Lung (tissue), 17 donors: ENCODE measurements at places on chromosomes 2 and 18.

DNA sequence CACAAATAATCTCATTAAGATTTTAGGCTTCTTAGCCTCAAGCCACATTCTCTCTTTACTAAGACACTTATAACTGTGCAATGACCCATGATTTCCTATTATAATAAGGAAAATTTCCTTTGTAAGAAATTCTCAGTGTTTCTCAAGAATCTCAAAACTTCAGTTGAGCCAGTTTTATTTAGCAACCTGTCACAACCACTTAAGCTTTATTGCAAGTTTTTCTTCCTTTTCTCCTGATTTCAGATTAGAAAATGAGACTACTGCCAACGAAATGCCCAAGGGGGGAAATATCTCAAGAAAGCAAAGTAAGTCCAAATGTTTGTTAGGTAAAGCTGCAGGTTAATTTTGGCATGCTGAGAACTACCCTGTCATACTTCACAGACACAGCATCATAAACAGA lies 178.5 kb downstream of the THADA start:
- no peak overlapping the region for H3K4me3 ChIP-seq
- DNase-seq = no peak
- no peaks in the 10 kb centered on the region for H3K27me3 ChIP-seq
- no peaks in the 10 kb centered on the region for H3K36me3 ChIP-seq
- H3K27ac ChIP-seq = no peak overlapping the region

DNA sequence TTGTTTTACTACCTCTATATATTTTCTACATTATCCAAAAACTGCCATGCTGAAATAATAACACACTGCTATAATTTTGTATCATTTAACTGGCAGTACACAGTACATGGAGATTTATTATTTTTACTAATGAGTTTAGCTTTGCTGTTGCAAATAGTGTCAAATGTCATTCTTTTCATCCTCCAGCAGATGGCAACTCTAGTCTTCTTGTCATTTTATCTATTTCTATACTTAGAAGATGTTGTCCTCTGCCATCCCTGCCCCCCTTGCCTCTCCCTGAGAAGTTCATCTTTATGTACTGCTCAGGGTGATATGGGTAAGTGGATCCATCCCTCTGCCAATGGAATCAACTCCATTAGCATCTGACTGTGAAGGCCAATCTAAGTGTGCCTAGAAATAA lies 21.7 kb upstream of the LRRTM1 start:
- H3K4me1 ChIP-seq = peaks cover 14% of the 10 kb centered on the region
- peaks cover 13% of the 10 kb centered on the region for H3K27me3 ChIP-seq
- no peak for DNase-seq
- no peaks in the 10 kb centered on the region for H3K36me3 ChIP-seq

DNA sequence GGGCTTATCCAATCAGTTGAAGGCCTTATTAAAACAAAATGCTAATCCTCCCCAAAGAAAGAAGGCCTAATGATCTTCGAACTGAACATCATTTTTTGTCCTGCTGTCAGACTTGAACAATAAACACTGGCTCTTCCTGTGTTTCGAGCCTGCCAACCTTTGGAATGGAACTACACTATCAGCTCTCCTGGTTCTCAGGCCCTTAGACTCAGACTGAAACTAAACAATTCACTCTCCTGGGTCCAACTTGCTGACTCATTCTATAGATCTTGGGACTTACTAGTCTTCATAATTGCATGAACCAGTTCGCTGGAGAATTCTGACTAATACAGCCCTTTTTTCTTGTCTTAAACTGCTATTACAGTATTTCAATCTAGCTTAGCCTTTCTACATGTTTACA lies 235.2 kb downstream of the LNPK start:
- no peaks in the 10 kb centered on the region for H3K27me3 ChIP-seq
- no peak overlapping the region for H3K4me3 ChIP-seq
- H3K27ac ChIP-seq = no peak overlapping the region

DNA sequence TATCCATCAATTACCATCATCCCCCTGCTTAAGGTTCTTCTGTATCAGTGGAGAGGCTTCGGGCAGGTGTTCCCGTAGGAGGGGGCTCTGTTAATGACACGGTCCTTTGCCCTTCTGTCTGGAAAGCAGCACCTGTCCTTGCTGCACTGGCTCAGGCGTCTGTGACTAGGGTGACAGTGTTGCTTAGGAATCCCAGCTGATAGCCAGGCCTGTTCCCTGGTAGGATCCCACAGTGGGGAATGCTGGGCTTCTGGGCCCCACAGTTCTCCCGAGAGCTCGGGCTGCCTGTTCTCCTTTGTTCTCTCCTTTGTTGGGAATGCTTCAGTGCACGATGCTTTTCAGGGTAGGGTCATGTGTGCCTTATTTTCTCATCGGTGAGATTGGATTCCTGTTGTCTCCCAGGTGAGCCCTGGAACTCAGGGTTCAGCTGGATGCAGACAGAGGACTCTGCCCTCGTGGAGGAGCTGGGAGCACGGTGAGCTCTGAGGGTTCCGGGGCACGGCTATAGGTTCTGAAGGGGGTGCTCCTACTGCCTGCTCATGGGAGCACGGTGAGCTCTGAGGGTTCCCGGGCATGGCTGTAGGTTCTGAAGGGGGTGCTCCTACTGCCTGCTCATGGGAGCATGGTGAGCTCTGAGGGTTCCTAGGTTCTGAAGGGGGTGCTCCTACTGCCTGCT lies 9.6 kb downstream of the SNTG2 start:
- no peaks in the 10 kb centered on the region for H3K27me3 ChIP-seq
- no peak for DNase-seq
- H3K4me1 ChIP-seq = no peaks in the 10 kb centered on the region

- peaks cover 56% of the 10 kb centered on the region for H3K4me1 ChIP-seq
- no peak overlapping the region for H3K4me3 ChIP-seq
- H3K27ac ChIP-seq = no peak overlapping the region
- no peak for DNase-seq
These were observed 43.2 kb downstream of the LDLRAD4 start for GRCh38 chr18:13261661-13262357.

GRCh38 chr2:191352536-191352935 lies 107.3 kb downstream of the MYO1B start:
- no peaks in the 10 kb centered on the region for H3K4me1 ChIP-seq
- DNase-seq = no peak
- no peak overlapping the region for H3K4me3 ChIP-seq
- H3K27me3 ChIP-seq = no peaks in the 10 kb centered on the region
- H3K27ac ChIP-seq = no peak overlapping the region
- H3K36me3 ChIP-seq = peaks cover 2% of the 10 kb centered on the region

GRCh38 chr18:58209326-58209725 lies 165.3 kb downstream of the NEDD4L start:
- no peak for DNase-seq
- no peak overlapping the region for H3K4me3 ChIP-seq
- H3K4me1 ChIP-seq = peaks cover 30% of the 10 kb centered on the region
- H3K27me3 ChIP-seq = no peaks in the 10 kb centered on the region

DNA sequence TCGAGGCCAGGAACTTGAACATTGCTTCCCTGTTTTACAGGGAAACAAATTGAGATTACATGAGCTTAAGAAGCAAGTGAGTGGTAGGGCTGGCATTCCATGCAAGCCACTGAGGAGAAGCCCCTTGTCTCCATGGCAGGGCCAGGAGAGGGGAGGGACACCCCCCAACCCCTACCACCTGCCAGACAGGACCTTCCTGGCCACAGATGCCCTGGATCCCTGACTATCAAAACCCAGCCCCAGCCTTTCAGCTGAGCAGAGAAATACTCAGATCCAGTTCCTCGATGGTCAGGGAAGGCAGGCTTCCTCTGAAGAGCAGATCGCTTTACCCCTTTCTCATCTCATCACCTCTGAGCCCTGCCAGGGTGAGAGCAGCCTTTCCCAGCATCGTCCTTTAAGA lies 53.8 kb upstream of the ALPP start:
- H3K36me3 ChIP-seq = no peaks in the 10 kb centered on the region
- no peaks in the 10 kb centered on the region for H3K27me3 ChIP-seq
- H3K4me3 ChIP-seq = no peak overlapping the region

DNA sequence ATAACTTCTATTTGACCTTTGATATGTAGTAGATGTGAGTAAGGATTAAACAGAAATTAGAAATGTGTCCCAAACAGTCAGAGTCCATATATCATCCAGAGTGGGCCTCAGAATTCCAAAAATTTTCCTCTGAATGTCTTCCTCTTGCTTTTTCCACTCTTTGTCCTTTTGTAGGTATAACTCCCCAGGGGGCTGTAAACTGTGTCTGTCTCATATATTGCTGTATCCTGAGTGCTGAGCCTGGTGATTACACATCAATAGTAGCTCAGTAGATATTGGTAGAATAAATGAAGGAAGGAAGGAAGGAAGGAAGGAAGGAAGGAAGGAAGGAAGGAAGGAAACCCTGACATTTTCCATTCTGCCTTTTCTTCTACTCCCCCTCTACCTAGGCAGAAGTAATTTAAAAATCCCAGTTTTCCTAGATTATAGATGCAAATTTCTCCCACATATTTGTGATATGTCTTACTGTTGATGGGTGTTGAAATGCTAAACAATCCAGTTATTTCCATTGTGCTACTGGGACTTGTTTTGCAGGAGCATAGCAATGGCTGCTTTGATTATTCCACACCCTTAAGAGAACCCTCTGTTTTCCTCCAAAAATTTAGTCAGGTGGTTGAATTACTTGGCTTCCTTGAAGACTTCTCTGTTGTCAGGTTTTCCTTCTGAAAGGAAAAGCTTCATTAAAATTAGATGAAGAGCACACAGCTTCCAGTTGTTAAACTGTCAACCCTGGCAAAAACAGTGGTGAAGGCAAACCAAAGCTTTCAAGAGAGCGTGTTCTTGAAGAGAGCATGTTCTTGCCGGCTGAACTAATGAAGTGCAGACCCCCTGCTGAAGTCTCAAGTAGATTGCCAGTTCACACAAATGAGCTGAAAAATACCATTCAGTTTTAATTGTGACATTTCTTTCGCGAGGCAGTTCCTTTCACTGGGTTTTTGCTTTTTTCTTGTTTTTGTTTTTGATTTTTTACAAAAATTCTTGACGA lies 147.8 kb downstream of the KCNE4 start:
- H3K27me3 ChIP-seq = no peaks in the 10 kb centered on the region
- H3K27ac ChIP-seq = no peak overlapping the region
- no peaks in the 10 kb centered on the region for H3K36me3 ChIP-seq

DNA sequence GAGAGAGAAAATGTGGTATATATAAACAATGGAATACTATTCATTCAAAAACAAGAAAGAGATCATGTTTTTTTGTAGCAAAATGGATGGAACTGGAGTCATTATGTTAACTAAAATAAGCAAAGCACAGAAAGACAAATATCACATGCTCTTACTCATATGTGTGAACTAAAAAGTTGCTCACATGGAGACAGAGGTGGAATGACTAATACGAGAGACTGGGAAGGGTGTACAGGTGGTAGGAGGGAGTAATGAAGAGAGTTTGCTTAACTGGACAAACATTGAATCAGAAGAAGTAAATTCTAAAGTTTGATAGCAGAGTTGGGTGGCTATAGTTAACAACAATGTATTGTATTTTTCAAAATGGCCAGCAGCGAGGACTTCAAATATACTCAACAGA lies 1080.7 kb upstream of the CHAC2 start:
- no peaks in the 10 kb centered on the region for H3K4me1 ChIP-seq
- H3K27me3 ChIP-seq = no peaks in the 10 kb centered on the region

DNA sequence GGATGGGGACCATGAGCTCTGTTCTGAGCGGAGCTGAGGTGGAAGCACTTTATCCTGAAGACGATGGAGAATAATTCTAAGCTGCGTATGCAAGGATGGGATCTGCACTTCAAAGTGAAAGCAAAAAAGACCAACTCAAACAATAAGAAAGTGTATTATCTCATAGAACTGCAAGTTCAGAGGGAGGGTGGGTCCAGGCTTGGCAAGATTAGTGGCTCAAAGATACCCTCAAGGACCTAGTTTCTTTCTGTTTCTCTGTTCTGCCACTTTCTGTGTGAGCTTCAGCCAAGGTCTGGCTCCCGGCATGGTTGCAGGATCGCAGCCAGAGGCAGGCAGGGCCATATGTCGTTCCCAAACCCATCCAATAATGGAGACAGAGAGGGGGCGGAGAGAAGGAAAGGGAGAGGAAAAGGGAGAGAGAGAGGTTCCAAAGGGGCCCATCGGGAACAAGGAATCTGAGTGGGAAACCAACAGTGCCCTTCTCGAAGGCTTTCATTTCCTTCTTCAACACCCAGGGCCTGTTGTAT lies 169.2 kb upstream of the NCK2 start:
- H3K27me3 ChIP-seq = no peaks in the 10 kb centered on the region
- peak; percentile 24 for DNase-seq
- H3K4me3 ChIP-seq = no peak overlapping the region
- no peaks in the 10 kb centered on the region for H3K36me3 ChIP-seq

- H3K27ac ChIP-seq = no peak overlapping the region
- no peak for DNase-seq
- no peaks in the 10 kb centered on the region for H3K36me3 ChIP-seq
- no peak overlapping the region for H3K4me3 ChIP-seq
- H3K4me1 ChIP-seq = peaks cover 4% of the 10 kb centered on the region
These were observed 15.6 kb downstream of the RNF144A start for GRCh38 chr2:6932828-6933227.

- peaks cover 3% of the 10 kb centered on the region for H3K4me1 ChIP-seq
- peaks cover 12% of the 10 kb centered on the region for H3K36me3 ChIP-seq
- peak overlapping the region; percentile 67 for H3K27ac ChIP-seq
- H3K4me3 ChIP-seq = no peak overlapping the region
- no peaks in the 10 kb centered on the region for H3K27me3 ChIP-seq
These were observed 89.7 kb downstream of the TMEM247 start for GRCh38 chr2:46569061-46569560.

- no peaks in the 10 kb centered on the region for H3K27me3 ChIP-seq
- no peaks in the 10 kb centered on the region for H3K4me1 ChIP-seq
- H3K27ac ChIP-seq = no peak overlapping the region
- H3K36me3 ChIP-seq = no peaks in the 10 kb centered on the region
- peak; percentile 11 for DNase-seq
- H3K4me3 ChIP-seq = no peak overlapping the region
These were observed 14.7 kb upstream of the MRPL33 start for GRCh38 chr2:27756544-27757498.

DNA sequence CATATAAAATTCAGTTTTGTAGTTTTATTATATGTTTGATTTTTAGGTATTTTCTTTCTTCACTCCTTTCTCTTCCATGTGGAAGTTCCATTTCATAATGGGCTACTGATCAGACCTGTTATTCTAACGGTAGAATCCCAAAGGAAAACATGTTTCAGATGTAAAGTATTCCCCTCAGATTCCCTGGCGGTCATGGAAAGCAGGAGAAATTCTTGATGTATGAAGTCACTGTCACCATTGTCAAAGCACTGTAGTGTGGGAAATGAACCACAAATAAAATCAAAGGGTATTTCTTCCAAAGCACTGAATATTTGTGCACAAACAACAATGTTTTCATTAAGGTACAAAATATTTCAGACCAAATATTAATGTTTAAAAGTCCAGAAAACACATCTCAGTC lies 237.3 kb upstream of the KLHL14 start:
- no peak for DNase-seq
- no peak overlapping the region for H3K4me3 ChIP-seq
- H3K27me3 ChIP-seq = no peaks in the 10 kb centered on the region
- no peak overlapping the region for H3K27ac ChIP-seq
- H3K36me3 ChIP-seq = no peaks in the 10 kb centered on the region
